ENCODE measurements at places on chromosomes 2 and 18.

DNA sequence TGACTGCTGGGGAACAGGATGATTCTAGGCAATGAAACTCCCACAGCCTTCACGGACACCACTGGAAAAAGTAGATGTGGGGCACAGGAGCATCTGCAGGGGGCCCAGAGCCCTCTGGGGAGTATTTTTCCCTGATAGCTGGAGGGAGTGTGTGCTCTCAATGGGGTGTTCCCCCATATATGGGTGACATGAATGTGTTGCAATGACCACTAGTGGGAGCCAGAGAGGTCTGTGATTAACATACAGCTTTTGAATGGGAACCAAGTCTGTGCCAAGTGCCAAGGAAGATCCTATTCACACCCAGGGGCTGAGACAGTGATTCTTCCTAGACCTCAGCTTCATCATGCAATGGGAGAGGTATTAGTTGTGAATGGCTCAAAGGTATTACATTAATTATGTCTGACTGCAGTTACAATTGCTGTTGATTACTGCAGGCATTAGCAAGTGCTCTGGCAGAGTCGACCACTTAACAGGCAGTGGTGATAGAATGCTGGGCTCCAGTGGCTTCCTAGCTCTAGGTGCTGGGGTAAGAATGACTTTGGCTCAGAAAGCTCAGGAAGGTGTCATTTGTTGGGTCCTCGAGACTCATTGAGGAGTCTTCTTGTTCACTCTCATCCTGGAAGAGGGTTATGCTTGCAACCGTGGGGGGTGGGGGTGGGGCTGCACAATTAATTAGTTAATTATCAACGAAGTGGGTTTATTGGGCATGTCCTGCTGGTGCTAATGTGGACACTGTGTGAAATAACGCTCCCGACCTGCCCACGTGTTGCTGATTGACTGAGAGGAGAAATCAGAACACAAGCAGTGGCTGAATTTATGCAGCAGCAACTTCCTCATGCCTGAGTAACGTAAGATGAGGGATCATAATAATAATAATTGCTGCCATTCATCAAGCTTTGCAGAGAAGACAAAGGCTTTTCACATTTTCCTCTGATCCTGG is 194.1 kb downstream of the CLIP4 start:
- DNase-seq, result no peak

DNA sequence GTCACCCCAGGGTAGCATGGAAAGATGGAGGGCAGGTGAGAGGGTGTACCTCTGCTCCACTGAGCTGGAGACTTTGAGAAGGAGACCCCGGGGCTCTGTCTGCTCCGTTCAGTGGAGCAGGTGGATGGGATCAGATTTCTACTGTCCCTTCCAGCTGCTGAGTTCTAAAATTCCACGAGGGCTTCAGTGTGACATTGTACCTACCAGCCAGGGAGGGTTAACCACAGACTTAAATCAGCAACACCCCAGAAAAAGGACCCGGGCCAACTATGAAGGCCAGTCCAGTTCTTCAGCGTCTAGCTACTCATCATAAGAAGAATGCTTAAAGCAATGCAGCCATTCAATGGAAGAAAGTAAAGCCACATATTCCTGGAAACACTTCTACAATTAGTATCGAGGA is 23.8 kb downstream of the STAT1 start:
- no peak for DNase-seq

GRCh38 chr2:102013206-102014040 is 21.7 kb downstream of the IL1R2 start:
- no peak for DNase-seq

DNA sequence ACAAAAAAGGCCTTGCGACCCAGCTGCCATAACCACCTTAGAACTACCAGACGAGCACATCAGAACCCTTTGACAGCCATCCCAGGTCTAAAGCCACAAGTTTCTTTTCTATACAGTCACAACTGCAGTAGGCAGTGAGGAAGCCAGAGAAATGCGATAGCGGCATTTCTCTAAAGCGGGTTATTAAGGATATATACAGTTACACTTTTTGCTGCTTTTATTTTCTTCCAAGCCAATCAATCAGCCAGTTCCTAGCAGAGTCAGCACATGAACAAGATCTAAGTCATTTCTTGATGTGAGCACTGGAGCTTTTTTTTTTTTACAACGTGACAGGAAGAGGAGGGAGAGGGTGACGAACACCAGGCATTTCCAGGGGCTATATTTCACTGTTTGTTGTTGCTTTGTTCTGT is 48.8 kb downstream of the FEZ2 start:
- no peak for DNase-seq

- no peak for DNase-seq
These were observed 24.0 kb downstream of the UNC50 start for GRCh38 chr2:98632351-98632750.

DNA sequence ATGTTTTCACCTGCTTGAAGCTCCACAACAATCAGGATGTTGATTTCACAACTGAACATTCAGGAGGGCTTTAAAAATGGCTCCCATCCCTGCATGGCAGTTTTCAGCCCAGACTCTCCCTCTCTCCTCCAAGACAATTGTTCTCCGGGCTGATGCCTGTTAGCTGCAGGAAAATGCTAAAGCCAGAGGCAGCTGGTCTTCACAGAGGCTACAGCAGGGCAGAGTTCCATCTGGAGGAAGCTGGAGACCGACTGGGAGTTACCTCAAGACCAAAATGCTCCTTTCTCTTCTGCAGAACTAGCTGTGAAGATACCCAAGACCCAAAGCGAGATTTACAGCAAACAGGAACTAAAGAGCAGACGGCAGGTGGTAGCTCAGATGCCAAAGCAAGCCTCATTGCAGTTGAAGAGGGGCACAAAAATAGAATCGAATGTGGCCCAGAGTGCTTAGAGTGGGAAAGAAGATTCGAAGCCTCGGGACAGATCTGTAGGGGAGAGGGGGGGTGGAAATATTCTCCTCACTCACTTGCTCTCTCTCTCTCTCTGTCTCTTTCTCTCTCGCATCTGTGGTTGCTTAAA is 423.6 kb downstream of the ZNF521 start:
- DNase-seq, result no peak

DNA sequence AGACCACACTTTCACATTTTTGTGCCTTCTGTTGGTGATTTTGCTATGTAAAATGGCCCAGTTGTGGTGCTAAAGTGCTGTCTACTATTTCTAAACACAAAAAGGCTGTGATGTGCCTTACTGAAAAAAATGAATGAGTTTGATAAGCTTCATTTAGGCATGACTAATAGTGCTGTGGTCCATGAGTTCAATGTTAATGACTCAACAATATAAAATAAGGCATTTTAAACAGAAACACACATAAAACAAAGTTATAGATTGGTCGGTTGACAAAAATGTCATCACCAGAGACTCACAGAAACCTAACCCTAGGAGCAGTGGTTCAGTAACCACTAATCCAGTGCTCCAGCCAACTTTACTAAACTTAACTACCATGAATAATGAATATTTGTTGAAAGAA is 160.0 kb downstream of the DNAH6 start:
- DNase-seq, result peak; percentile 19

GRCh38 chr2:113240150-113240914 is 38.4 kb downstream of the PAX8 start:
- DNase-seq, result peak; percentile 55

GRCh38 chr2:156630579-156631337 is 194.6 kb downstream of the GPD2 start:
- DNase-seq, result no peak

DNA sequence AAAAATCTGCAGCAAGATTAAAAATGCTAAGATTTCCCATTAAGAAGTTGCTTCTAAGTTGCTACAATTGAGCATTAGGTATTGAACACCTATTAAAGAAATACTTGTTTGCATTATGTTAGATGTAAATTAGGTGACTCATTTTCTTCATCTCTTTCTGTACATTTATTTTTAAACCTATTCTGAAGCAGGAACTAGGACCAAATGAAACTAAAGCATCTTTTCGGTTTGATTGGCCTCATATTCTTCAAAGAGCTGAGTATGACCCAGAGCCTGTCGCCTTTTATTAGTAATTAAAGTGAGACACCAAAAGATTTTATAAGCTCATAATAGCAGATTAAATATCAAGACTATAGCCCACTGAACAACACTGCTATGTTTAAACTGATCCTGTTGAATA is 83.4 kb upstream of the ZEB2 start:
- DNase-seq, result no peak

- DNase-seq, result no peak
These were observed 457.8 kb upstream of the MEX3C start for GRCh38 chr18:51655327-51655698.

GRCh38 chr2:122061206-122061605 is 305.8 kb downstream of the TSN start:
- no peak for DNase-seq

DNA sequence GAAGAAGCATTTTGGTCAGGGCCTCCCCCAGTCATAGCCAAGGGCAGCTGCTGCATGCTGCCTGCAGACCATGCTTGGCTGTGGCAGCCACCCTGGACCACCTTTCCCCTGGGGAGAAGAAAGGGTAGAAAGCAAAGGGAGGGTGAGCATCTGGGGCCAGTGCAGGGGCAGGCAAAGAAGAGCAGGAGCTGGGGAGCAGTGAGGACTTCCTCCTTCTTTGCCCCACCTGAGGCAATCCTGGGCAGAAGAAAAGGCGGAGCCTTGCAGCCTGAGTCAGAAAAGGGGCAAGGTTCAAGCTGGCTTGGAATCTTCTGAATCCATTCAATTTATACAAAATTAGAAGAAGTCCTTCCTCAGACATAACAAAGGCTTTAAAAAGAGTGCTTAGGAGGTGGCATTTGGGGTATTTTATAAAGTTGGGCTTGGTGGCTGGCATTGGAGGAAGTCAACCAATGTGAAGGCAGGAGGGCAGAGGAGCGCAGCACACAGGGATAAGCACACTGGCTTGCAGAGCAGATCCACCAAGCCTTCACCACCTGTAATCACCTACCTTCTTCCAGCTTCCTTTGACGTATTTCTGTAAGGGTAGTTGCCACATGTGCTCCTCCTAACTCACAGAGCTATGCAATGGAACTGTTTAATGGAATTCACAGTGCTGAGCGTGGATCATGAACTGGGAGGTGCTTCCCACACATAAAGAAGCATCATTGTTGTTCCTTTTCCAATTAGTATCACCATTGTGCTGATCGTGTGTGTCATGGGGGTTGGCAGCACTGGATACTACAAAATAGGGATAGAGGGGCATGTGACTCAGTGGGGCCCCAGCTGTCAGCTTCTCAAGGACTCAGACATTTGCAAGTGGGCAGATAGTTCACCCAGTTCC is 154.4 kb upstream of the EPAS1 start:
- DNase-seq, result no peak

- DNase-seq, result no peak
These were observed 10.2 kb downstream of the TMEM177 start for GRCh38 chr2:119689218-119689617.

DNA sequence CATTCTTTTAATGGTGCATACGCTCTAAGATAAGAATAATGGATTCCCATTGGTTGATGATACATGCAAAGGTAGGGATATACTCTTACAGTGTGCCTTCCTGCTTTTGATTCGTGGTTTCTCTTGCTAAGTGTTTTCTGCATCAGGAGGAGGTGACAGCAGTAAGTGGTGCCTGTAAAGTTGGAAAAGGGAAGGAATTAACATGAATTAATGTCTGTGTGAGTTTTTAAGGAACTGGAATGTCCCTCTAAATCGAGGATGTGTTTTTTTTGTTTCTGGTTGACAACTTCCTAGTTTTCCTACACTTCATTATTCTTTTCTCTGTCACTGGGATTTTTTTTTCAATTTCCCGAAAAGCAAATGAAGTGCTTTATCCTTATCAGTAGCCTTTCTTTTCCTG is 54.4 kb downstream of the CRIM1 start:
- no peak for DNase-seq

- no peak for DNase-seq
These were observed 220.6 kb upstream of the CCDC68 start for GRCh38 chr18:55179835-55180234.

GRCh38 chr2:218448934-218449333 is 30.0 kb downstream of the VIL1 start:
- no peak for DNase-seq

GRCh38 chr2:75807992-75808391 is 97.3 kb upstream of the GCFC2 start:
- DNase-seq, result no peak

DNA sequence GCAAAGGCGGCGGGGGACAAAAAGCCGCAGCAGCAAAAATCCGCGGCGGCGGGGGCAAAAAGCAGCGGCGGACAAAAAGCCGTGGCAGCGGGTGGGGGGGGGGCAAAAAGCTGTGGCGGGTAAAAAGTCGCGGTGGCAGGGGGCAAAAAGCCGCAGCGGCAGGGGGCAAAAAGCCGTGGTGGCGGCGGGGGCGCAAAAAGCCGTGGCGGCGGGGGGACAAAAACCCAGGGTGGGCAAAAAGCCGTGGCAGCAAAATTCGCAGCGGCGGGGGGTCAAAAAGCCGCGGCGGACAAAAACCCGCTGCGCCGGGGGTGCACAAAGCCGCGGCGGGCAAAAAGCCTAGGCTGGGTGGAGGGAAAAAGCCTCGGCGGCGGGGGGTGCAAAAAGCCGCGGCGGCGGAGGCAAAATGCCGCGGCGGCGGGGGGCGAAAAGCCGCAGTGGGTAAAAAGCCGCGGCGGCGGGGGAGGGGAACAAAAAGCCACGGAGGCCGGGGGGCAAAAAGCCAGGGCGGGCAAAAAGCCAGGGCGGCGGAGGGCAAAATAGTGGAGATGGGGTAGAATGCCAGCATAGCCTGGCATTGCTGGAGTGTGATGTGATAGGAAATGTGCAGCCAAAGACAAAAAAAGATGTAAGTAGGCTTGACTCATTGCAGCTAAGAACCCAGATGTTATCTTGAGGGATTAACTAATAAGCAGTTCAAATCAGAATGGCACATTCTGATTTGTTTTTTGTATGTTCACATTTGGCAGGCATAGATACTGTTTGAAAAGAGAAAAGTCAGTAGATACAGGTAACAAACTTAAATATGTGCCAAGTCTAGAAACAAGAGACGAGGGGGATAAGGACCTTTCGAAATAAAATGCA is 1076.3 kb downstream of the RPIA start:
- no peak for DNase-seq

DNA sequence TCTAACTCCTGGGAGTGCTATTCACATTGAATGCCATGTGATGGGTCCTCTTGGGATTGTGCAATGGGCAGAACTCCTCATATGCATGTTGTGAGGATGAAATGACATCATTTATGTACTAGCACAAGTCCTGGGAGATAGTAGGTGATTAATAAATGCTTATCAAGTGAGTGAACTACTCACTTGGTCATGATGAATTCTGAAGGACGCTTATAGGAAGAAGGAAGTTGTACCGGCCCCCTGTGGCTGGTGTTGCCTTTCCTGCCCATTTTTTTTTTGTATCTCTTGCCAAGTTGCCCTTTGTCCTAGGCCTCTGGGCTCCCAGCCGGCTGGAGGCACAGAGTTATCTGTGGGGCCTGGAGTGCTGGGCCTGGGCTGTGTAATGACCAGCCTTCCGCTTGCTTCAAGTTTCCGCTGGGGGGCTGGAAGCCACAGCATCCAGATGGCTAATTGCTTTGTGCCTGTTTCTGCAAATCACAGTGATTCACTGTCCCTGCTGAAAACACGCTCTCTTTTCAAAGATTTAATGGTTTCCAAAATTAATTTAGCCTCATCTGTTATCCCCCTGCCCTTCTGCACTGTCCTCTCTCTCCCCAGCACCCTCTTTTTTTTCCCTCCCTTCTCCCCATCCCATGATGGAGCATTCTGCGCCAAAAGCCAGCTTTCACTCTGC is 33.7 kb upstream of the MRPL33 start:
- DNase-seq, result no peak

Measured in T1000 (cell line).